ENCODE measurements at places on chromosomes 4 and X.

DNA sequence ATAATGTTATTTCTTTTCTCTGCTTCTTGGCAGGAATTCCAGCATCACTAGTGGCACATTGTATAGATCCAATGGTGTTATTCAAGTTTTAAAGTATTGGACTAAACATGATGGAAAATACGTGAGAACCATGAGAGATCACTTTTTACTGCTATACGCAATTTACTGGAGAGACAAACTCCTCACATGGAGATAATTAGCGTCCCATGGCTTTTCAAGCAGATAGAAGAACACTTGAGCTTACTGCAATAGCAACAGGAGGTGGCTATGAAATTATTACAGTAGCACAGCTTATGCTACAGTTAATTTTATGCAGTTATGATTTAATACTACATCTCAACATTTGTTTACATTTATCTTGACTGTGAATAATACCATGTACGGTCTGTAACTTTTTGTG is 11.9 kb upstream of the TMEM185A start:
- no peak for DNase-seq

GRCh38 chr4:130995988-130996387 is 1900.0 kb downstream of the C4orf33 start:
- DNase-seq: no peak

GRCh38 chr4:110108960-110109359 is 89.5 kb downstream of the ELOVL6 start:
- no peak for DNase-seq

- no peak for DNase-seq
Measured at GRCh38 chrX:21524008-21524407, 134.1 kb downstream of the KLHL34 start.

- DNase-seq: peak; percentile 83
Measured at GRCh38 chr4:83255584-83255983, 29.0 kb downstream of the COQ2 start.

- DNase-seq: no peak
Measured at GRCh38 chr4:181307824-181308223, 935.4 kb upstream of the TENM3 start.

DNA sequence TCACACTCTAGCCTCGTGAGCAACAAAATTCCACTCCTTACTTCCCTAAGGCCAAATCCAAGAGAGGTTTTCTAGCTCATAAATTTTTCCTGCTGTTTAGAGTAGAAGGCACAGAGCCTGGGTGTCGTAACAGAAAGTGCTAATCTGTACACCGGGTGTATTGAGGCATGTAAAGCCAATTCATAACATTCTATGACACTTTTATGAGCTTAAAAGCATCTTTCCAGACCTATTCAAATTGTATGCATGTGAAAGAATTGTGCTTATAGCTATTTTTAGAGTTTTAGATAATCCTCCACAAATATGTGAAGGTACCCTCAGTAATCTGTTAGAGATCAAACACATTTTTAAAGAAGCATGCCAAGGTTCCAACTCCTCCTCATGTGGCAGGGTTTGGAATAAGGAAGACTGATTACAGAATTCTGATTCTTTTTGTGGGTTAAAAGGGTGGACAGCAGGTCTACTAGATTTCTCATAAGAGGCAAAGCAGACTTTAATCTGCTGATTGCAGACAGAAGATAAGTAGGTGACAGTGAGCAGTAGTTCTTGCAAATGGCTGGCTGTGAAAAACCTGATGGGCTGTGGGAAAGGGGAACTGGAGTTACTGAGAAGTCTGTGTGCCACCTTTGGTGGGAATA is 25.5 kb upstream of the LRCH2 start:
- peak; percentile 41 for DNase-seq

DNA sequence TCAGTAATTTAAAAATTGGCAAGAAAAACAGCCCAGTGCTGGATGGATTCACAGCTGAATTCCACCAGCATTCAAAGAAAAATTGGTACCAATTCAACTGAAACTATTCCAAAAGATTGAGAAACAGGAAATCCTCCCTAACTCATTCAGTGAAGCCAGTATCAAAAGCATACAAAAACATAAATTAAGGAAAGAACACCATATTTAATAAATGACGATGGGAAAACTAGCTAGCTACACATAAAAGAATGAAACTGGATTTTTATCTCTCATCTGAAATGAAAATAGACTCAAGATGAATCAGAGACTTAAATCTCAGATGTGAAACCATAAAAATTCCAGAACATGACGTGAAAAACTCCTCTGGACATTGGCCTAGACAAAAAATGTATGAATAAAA is 516.8 kb upstream of the SPANXN1 start:
- DNase-seq: peak; percentile 64

DNA sequence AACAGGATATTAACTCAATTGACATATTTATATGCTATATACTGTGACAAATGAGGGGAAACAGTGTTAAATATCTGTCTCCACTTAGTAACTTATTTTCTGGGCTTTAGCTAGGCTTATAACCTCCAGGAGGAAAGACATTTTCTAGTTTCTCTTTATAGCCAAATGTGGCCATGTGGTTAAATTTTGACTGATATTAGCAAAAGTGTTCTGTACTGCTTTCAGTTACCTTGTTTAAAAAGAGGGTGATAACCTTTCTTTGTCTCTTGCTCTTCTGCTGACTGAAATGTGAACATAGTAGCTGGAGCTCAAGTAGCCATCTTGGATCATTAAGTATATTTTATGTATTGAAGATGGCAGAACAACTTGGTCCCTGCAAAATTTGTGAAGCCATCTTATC is 253.7 kb downstream of the PDHA2 start:
- DNase-seq: no peak
